Naive B cell (primary cell): ENCODE measurements at places on chromosomes 1 and 21.
A peak's percentile ranks its signal among the peaks of the same experiment; 100 is the strongest.

GRCh38 chr1:89660224-89661061 is 27.5 kb downstream of the LRRC8C start:
- DNase-seq: no peak

GRCh38 chr1:229296541-229296941 is 25.6 kb downstream of the RAB4A start:
- no peak for DNase-seq

DNA sequence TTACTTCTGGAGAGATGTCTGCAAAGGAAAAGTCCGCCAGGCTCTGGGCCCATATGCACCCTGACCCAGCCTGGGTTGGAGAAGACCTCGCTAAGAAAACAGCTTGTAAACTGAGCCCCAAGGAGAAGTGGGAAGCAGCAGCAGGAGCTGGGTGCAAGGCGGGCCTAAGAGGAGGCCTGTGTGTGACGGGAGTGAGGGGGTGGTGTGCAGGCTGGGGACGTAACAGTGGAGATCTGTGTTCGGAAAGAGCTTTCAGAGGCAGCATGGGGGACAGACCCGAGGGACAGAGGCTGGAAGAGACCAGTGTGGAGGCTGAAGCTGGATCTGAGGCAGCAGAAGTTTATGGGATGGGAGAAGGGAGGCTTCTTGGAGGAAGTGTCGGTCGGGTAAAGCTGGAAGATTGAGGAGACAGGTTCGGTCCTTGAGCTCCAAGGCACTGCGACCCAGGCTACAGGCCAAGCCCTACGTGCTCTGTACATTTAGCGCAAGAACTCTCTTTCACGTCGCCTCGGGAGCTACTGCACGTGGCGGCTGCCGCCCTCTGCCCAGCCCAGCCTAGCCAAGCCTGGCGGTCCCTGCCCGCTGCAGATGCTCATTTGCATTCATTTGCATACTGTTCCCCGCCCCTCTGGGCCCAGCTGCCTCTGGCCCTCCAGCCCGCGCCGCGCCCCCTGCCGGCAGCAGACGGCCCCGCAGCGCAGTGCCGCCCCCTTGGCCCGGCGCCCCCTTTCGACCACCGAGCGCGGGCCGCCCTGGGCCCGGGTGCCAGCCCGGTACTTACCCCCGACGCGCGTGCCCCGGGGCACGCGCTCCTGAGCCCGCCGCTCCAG is 6.3 kb downstream of the HPCA start:
- DNase-seq: peak; percentile 31

- DNase-seq: no peak
Measured at GRCh38 chr1:238450976-238451375, 560.3 kb upstream of the ZP4 start.

GRCh38 chr1:245863566-245864184 is 643.4 kb downstream of the SMYD3 start:
- no peak for DNase-seq

DNA sequence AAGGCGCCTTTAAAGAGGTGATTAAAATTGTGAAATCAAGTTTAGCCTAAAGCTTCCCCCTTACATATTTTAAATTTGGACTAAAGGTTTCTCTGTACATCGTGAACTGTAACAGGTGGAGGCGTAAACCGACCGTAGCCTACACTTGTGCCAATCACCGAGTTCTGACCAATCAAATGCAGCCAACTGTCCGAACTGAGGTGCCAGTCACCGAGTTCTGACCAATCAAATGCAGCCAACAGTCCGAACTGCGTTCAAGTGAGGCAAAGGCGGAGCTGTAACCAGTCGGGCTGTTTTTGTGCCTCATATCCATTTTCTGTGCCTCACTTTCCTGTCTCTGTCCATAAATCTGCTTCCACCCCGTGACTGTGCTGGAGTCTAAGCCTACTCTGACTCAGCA is 7.4 kb downstream of the TFF1 start:
- DNase-seq: no peak

- no peak for DNase-seq
Measured at GRCh38 chr1:4110888-4111287, 210.8 kb upstream of the C1orf174 start.

DNA sequence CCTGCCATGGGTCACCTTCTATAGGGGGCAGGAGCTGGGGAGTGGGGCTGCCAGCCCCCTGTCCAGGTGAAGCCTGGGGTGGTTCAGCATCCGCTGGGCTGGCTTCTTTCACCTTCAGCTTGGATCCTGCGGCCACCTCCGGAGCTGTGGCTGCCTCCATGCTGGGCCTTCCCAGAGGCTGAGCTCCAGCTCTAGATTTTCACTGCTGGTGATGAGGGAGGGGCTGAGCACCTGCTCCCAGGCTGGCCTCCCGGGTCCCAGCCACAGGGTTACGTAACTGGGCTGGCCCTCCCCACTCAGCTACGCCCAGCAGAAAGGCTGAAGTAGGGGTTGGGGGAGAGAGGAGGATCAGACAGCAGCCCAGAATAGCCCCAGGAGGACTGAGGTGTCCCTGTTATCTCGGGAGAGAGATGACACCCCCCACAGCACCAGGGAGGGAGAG is at the start of gene MYBPHL:
Gene MYBPHL (minus strand): TSS at position 180 of the 442 bp plus-strand sequence. CDS start 20 bp downstream, at position 160.
- no peak for DNase-seq

GRCh38 chr1:206911064-206911663 is 10.6 kb downstream of the FCMR start:
- DNase-seq: peak; percentile 60

DNA sequence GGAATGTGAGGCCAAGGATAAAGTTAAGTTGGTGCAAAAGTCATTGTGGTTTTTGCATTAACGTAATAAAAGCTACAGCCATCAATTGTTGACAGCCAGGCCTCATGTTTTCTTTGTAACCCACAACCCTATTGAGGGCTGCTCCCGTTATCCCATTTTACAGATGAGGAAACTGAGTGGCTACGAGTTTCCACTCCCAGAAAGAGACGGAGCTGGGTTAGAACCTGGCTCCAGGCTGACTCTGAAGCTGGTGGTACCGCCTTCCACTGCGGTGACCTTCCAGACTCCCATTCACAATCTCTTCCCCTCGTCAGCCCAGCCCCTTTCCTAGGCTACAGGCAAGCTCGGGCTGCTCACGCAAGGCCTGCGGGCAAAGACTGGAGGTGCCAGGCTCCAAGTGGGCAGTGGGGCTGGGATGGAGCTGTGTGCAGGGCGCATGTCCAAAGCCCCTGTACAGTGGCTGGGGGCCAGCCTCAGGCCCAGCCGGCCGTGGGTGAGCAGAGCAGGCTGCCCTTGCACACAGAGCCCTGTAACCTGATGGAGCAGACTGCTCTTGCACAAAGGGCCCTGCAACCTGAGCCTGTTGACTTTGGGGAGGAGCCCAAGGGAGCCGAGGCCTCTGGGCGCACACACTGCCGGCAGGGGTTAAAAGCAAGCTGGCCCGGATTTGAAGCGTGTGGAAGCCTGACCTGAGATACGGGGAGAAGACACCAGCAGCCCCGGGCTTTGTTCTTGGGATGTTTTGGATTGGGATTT is 97.4 kb upstream of the TMPRSS2 start:
- DNase-seq: no peak
